Aorta (tissue), 5 donors: ENCODE measurements at places on chromosomes 4 and X.

GRCh38 chr4:30828264-30828926 lies 108.2 kb downstream of the PCDH7 start:
- no peak for DNase-seq

- peak; percentile 56 for DNase-seq
These were observed 1.4 kb downstream of the HAND2 start for GRCh38 chr4:173528378-173529321.

DNA sequence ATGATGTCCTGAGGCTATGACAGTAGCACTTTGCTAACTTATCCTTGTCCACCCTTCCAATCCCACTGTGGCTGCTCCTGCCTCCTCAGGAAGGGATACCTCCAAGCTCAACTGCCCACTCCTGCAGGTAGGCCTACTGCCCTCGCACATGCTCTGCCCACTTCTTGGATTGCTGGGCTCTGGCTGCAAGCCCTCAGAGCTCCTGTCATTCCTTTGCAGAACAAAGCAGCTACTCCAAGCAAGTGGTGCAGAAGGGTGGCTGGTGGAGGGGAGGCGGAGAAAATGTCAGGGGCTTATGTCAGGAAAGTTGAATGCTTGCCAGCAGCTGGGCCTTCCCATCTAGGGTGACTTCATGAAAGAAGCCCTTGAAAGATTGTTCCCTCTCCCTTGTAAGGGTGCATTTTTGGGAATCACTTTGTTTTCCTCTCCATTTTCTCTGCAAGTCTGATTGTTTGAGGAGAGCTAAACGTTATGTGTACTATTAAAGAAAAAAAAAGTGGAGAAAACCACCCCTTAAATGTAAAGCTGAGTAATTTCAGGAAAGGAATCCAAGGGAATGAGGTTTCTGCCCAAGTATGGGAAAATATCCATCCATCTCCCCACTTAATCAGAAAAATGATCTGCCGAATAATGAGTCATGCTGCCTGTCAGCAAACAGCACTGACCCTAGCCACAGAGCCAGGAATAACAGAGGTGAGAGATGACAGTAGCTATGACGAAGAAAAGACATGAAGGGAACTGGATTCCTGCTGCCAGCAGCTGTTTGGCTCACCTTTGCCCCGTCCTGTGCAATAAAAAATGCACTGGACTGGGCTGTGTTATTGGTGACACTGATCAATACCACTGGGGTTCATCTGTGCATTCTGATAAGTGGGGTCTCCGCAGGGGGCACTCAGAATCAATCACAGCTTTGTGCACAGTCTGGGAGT lies 102.0 kb downstream of the RTL5 start:
- DNase-seq: peak; percentile 73

DNA sequence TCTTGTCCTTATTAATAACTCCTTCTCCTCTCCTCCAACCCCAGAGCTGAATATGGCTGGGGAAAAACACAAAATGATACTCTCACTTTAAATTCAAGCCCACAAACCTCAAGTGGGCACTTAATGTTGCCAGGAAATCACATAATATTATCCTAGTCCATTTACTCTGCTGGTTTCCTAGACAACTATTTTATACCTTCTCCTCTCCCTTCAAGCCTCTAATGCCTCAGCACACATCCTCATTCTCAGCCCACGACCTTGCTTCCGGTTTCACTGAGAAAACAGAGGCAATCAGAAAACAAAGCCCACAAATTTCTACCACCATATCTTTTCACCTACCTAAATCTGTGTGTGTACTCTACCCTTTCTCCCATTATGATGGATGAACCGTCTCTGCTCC lies 12.1 kb upstream of the CLCN5 start:
- no peak for DNase-seq

DNA sequence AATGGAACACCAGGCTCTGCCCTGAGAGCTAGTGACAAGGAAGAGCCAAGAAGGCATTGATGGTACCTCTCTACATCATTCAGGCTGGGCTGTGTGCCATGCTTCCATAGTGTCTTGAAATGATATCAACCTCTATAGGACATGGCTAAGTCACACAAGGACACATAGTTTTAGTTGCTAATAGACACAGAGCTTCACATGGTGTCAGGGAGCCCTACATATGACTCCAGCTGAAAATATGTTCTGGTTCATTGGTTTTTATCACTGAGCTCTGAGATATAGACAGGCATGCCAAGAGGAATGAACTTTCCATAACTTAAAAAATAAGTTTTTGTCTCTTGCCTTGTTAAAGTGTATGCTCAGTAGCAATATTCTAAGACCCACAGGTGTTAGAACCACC lies 72.1 kb upstream of the PRKG2 start:
- no peak for DNase-seq

DNA sequence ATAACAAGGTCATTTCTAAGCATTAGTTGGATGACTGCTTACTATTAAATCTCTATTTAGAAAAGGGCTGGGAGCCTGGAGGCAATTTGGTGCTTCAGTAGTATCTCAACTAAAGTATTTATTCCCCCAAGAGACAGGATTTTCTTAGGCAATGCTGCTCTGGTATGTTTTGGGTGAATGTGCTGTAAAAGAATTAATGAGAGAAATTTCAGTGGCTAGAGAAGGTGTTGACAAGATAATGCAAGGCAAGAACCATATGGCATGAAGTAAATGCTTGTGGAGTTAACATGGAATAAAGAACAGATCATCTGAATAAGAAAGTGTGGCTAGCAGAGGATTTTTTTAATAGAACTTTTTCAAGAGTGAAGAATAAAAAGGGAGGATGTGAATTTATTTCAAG lies 3.9 kb downstream of the CYP2U1 start:
- no peak for DNase-seq

DNA sequence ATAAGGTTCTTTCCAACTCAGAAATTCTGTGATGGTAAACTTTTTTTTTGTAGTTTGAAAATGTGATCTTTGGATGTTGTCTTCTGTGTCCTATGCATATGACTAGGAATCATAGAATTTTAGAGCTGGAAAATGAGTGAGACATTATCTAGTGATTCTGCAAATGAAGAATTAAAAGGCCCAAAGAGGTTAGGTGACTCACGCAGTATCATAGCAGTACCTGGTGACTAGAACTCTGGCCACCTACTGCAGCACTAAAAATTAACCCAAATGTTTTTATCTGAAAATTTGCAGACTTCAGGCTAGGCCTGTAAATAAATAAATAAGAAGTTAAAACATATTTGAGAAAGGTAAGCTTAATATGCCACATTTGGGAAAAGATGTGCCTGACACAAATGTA lies 52.8 kb downstream of the NFKB1 start:
- DNase-seq: no peak

- DNase-seq: peak; percentile 83
These were observed 102.0 kb downstream of the PTTG2 start for GRCh38 chr4:38062088-38062775.

DNA sequence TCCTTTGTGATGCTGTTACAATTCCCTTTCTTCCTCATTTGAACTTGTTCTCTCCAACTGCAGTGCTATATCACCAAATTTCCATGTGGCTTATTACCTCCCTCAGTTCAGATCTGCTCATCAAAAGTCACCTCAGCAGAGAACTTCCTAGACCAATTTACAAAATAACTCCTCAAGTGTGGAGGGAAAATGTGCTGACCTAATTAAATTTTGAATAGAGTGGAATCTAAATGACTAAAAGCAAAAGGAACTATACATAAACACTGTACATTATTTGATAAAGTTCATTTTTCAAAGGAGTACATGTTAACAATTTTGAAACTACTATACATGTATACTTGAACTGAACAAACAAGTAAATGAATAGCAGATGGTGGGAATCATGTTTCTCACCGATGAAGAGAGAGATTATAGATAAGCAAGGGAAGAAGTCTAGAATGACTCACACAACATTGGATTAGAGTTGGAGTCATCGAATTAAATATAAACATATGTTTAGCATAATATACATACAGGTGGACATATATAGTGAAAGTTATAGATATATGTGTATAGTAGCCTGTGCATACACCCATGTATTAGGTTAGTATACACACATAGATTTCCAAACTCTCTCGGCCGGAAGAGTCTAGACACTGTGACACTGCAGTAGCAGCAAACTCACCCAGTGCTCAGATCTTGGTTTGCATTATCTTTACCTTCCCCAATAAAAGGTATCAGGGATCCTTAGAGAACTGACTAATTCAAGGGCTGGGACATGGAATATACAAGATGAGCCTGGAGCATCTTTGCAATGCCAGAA lies 318.7 kb downstream of the PCDH18 start:
- no peak for DNase-seq

DNA sequence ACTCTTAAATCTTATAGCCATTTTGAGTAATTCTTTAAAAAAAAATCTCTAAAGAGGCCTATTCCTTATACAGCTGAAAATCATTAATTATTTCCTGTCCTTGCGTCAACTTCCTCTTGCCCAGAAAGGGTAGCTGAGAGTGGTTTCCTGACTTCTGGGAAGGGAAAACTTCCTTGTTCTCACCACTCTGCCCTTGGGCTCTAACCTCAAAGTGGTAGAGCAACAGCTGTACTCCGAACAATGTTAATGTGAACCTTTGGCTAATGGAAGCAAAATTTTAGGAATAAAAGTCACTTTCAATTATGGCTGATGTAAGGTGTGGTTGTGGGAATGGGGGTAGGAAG lies 15.3 kb downstream of the KLHL2 start:
- DNase-seq: no peak

GRCh38 chrX:75158054-75158453 lies 2.0 kb upstream of the ABCB7 start:
- DNase-seq: no peak

DNA sequence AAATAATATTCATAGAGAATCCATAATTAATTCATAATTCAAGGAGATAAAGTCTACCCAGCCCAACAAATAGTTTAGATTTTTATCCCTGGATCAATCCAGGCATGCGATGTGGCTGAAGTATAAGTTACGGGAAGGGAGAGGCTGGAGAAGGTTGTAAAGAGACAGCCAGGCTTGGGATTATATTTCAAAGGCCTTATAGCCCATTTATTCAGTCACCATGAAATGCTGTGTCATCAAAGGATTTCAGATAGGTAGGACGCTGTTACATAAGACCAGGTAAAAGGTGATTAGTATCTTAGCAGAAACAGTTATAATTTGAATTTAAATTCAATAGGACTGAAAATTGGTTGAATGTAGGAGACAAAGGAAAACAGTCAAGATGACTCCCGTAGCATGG lies 73.0 kb upstream of the NFKB1 start:
- no peak for DNase-seq
